ENCODE measurements at places on chromosomes 7 and 10.

- DNase-seq, result no peak
Measured at GRCh38 chr10:9015447-9015846, 961.0 kb downstream of the GATA3 start.

- DNase-seq, result no peak
Measured at GRCh38 chr10:96767611-96768010, 47.3 kb upstream of the PIK3AP1 start.

DNA sequence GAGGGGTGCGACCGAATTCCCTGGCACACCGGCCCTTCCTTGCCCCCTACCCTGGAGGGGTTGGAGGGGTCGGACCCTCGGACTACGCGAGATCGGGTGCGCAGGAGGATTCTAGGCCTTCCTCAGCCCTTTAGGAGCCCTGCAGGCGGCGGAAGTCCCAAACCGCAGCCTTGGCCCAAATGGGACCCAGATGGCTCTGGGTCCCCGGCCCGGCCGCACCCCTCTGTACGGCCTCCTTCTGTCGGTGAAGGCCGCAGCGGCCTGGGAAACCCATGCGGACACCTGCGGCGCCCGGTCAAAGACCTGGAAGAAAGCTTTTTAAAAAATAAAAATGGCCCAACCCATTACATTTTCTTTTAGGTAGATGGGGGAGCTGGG is 2.4 kb upstream of the VAX1 start:
- DNase-seq, result no peak

GRCh38 chr10:30241422-30242110 is 107.5 kb downstream of the MTPAP start:
- DNase-seq, result no peak

GRCh38 chr7:80900583-80901576 is 18.0 kb downstream of the SEMA3C start:
- DNase-seq, result no peak

- no peak for DNase-seq
Measured at GRCh38 chr7:121151774-121152221, 163.3 kb downstream of the CPED1 start.

GRCh38 chr7:23356168-23356567 is 57.0 kb downstream of the MALSU1 start:
- no peak for DNase-seq

DNA sequence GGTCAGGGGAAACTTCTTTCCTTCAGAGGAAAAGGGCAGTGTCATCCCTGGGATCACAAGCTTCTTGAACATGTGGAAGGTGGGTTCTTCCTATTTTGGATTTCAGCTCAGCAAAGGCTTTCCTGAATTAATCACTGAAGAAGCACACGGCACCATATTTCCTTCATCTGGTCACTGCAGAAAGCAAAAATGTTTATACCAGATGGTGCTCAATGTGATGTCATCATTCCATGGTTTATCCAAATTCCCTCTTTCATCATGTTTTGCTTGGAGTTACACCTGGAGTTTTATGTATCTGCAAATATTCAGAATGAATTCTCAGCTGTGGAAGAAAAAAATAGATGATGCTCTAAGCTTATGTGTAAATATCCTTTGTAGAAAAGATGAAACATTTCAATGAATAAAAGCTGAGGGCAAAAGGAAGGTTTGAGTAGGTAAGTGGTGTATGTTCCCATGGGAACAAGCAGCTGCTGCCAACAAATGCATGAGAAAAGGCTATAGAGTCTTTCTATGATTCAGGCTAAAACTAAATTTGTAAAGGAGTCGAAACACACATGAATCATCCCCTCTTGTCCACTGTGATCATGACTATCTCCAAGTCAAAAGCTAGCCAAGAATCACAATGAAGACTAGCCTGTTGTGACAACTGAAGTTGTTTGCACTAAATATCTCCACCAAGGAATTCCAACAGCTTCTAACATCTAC is 26.9 kb upstream of the BPGM start:
- DNase-seq, result no peak

DNA sequence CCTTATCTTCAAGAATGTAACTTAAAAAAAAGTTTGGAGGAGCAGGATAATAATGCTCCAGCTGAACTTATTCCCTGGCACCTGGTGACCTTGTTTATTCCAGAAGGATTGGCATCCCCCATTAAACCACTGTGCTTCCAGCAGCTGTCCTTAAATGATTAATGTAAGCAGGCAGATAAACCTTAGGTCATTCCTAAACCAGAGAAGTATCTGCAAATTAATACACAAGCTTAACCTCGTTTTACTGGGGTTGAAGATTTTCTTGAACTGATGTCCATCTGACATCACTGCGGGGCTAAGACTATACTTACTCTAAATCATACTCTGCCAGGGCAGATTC is 116.1 kb upstream of the PALS2 start:
- DNase-seq, result no peak

DNA sequence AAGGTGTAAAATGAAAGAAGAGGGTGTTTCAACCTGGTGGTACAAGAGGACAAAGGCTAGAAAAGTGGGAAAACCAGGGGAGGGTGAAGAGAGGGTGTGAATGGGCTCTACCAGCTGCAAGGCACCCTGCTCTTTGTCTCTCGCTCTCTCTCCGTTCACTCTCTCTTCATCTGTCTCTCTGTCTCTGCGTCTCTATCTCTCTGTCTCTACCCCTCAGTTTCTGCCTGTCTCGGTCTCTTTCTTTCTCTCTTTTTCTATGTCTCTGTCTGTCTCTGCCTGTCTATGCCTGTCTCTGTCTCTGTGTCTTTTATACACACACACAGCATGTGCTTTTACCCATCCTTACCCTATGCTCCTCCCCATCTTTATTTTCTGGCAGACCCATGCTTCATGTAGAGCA is 673 bp upstream of the LLCFC1 start:
- DNase-seq, result no peak

- no peak for DNase-seq
Measured at GRCh38 chr7:7919449-7919945, 49.1 kb upstream of the GLCCI1 start.

DNA sequence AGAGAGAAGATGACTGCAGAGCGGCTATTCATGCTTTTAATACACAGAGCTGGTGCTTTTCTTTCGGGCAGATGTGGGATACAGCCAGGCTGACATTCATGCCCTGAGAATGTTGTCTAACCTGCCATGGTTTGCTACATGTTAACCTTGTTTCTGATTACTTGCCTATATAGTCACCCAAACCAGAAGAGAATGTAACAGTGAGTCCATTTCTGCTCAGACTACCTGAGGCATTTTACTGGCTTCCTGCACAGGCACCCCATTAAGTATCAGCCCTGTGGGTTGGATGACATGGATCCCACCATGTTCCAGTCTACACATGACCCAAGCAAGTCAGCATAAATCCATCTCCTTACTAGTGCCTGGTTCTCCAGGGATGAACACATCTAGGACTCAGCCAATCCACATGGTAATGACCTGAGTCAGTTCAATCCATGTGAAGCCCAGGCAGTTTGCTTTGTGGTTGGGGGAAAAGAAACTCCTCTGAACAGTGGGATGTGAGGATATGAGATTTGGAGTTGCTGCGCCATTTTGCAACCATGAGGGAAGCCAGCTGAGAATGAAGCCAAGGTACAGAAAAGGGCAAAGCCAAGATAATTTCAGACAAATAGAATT is 55.7 kb upstream of the MKX start:
- DNase-seq, result no peak

DNA sequence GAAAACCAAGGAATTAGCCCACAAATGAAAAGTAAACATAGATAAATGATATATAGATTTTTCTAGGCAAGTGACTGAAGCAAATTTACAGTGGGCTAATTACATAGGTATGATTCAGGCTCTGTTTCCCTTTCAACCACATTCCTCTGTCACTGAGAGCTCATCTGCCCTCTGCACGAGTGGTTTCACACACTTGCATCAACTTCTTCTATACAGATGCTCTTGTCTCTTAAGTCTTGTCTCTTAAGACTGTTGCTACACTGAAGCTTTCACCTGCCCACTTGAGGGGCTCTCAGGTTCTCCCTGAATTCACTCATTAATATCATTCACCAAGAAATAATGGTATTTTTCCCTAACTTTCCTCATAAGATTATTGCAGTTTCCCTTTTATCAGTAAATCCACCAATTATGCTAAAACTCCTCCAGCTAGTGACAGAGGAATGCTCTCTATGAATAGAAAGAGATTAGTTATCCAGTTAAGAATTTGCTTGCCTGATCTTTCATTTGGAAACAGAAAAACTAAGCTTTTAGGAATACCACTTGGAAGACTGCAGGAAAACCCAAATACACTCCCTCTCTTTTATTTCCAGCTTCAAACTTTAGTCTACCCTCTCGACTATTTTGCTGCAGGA is 95.7 kb downstream of the ELAPOR2 start:
- DNase-seq, result no peak

DNA sequence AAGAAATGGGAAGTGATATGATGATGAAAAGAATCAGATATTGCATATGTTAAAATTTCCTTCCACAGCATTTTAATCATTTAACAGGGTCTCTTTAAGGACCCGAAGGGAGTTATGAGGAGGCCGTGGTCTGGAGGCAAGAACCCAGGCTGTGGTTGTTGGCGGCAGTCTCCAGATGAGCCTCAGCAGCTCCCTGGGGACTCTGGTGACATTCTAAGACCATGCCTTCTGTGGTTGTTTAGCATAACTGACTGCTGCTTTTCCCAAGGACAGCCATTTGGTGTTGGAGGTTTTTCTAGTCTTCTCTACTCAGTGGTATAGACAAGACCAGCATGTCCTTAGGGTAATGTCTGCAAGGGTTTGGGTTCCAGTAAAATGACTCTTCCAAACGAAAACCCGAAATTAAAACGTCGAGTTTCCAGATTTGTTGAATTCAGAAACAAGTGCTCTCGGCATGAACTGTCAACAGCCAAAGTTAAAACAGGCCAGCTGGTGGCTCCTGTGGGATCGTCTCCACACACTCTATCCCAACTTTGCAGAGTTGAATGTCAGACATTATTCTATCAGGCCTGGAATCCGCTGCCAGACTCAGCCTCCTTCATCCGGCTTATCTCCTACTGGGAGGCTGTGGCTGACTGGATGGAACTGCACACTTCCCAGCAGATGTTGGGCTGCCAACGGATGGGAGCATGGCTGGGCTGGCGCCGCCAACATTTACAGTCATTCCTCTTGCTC is 183.1 kb downstream of the TAX1BP1 start:
- no peak for DNase-seq

DNA sequence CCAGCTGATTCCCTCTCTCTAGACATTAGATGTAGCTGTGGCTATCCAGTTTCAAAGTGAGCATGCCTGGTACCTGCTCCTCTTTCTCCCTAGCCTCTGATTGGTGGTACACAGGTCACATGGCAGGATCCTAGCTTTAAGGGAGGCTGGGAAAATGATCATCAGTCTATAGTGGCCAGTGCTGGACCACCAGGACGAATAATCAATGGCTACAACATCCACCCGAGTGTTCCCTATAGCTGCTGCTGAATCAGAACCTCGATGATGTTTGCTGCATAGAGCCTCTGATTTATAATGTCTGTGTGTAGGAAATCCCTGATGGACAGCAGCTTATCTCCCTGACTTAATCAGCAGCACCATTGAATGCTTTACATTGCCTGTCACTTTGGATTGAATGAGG is 28.9 kb upstream of the LMTK2 start:
- DNase-seq, result no peak

DNA sequence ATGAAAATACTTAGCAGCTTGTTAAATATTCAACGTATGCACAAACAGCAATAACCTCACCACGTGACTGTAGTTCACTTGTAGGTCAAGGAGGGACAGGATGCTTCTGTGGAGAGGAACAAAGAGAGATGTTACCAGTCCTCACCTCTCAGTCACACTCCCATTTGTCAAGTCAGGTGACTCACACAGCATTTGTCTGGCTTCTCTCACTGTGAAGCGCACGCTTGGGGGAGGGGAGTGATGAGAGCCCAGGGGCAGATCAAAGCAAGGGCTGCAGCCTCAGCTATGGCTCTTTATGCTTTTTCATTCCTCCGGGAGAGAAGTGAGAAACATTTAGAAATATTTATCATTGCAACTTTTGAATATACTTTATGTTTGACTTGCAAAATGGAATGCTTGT is 2.9 kb upstream of the RBM20 start:
- DNase-seq, result peak; percentile 54

GRCh38 chr7:2573761-2574160 is 15.0 kb downstream of the IQCE start:
- no peak for DNase-seq

GRCh38 chr7:18786796-18787195 is 291.2 kb downstream of the HDAC9 start:
- DNase-seq, result no peak

- DNase-seq, result no peak
Measured at GRCh38 chr7:88243345-88243909, 23.6 kb upstream of the SRI start.

DNA sequence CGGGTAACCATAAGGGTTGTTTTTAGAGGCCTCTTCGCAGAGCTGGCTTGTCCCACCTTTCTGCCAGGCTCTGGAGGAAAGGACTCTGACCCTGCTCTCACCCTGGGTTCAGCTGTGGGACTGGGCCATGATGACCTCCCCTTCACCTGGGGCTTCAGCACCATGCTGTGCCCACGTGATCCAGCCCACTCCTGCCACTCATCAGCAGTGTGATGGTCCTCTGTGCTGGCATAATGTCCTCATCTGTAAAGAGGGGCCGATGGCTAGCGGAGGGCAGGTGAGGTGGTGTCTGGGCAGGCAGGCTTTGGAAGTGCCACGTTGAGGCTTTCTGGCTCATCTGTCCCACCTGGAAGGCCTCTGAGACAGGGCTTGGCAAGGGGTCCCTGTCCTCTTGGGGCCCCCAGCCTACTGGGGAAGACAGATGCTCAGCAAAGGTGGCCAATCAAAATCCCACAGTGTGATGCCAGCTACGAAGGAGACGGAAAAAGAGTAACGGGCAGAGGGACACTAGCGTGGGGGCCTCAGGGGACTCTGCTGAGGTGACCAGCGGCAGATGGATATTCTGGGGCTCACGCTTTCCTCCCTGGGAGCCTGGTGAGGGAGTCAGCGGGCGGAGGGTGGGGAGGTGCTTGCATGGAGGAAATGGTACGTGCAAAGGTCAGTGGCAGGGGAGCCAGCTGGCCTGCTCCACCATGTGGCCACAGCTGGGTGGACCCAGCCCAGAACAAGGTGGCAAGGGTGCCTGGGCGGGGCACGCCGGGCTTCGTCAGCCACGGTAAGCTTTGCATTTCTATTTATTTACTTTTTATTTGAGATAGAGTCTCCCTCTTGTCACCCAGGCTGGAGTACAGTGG is 5.4 kb downstream of the LRWD1 start:
- no peak for DNase-seq

GRCh38 chr10:69955897-69956740 is 96.5 kb upstream of the MACROH2A2 start:
- DNase-seq, result no peak

DNA sequence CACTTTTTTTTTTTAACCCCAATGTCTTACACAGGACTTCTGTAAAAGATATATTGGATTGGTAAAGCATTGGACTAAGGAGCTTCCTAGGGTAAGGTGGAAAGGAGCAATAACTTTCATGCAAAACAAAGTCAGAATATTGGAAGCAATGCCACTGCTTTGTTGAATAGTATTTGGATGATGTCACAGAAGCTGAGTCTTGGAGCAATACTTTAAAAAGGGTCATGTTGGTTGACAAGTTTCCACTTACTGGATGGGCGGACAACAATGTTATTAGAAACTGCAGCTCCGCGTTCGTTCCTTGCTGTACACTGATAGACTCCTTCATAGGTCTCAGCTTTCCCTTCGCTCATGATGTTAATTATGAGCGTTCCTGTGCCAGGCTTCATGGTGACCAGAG is 101.9 kb upstream of the LAMB4 start:
- no peak for DNase-seq

- DNase-seq, result peak; percentile 2
Measured at GRCh38 chr7:7681191-7681935, 37.0 kb downstream of the RPA3 start.
